Activated naive CD4-positive, alpha-beta T cell (primary cell): ENCODE measurements at places on chromosomes 11 and 22.

DNA sequence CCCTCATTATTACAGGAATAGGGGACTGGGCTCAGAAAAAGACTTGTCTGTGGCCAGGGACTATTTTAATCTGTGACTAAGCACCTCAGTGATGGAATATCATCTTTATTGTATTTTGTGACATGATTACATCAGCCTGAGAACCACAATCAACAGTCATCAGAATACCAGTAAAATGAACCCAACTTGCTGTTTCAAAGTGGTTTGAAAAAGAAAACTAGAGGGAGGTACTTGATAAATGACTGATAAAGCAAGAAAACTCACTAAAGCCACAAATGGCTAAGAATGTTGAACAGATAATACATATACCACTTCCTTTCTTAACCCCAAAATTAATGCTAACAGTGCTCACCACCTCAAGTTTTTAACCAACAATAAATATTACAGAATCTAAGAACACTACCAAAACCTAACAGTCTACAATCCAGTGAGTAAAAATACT, 155.7 kb downstream of the ATG16L2 start:
- no peak for DNase-seq

DNA sequence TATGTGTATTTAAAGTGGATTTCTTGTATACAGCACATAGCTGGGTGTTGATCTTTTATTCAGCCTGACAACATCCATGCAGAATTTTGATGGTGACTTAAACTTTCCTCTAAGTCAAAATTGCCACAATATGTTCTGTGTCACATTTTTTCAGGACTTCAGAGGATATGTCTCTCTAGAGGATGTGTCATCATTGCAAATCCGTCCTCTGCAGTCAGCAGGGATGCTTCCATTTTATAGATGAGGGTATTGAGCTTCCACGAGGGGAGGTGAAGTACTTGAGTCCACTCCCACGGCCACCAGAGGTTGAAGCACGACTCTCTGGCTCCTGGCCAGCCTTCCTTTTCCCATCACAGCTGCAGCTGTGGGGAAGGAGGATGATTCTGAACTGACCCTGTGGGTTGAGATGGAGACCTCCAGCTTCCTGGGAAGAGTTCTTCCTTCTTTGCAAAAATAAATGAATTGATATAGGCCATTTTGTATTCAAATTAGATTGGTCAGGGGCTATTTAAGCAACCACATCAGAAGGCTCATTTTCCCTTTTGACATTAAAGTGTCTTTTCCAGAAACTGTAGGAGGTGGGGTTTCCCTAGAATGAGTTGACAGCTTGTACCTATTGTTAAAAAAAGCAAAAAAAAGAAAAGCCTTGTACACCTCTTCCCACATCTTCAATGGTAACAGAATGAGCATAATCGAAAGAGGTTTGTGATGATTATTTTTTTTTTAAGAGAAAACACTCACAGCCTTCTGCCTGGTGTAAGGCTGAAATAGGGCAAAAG, 55.2 kb upstream of the MYEOV start:
- no peak for DNase-seq

DNA sequence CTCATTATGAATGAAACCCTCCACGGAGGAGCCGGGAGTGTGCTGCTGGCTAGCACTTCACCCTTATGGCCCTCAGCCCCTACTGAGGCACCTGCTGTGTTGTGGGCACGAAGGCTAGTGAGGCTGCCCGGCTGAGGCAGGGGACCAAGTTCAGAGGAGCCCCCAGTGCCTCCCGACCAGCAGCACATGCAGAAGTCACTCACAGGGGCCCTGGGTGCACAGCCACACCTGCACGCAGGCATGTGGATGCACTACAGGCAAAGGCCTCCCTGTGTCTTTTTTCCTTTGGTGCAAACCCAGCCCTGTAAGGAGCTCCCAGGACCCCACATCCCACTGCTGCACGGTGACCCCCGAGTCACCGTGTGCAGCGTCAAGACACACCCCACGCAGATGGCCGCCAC, 261.5 kb downstream of the BRD1 start:
- no peak for DNase-seq

DNA sequence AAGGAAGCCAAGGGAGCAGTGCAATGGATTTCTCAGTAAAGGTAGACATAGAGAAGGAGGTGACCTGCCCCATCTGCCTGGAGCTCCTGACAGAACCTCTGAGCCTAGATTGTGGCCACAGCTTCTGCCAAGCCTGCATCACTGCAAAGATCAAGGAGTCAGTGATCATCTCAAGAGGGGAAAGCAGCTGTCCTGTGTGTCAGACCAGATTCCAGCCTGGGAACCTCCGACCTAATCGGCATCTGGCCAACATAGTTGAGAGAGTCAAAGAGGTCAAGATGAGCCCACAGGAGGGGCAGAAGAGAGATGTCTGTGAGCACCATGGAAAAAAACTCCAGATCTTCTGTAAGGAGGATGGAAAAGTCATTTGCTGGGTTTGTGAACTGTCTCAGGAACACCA, 6.6 kb downstream of the TRIM22 start:
- no peak for DNase-seq

GRCh38 chr11:122769126-122769780, 69.0 kb upstream of the CRTAM start:
- no peak for DNase-seq

DNA sequence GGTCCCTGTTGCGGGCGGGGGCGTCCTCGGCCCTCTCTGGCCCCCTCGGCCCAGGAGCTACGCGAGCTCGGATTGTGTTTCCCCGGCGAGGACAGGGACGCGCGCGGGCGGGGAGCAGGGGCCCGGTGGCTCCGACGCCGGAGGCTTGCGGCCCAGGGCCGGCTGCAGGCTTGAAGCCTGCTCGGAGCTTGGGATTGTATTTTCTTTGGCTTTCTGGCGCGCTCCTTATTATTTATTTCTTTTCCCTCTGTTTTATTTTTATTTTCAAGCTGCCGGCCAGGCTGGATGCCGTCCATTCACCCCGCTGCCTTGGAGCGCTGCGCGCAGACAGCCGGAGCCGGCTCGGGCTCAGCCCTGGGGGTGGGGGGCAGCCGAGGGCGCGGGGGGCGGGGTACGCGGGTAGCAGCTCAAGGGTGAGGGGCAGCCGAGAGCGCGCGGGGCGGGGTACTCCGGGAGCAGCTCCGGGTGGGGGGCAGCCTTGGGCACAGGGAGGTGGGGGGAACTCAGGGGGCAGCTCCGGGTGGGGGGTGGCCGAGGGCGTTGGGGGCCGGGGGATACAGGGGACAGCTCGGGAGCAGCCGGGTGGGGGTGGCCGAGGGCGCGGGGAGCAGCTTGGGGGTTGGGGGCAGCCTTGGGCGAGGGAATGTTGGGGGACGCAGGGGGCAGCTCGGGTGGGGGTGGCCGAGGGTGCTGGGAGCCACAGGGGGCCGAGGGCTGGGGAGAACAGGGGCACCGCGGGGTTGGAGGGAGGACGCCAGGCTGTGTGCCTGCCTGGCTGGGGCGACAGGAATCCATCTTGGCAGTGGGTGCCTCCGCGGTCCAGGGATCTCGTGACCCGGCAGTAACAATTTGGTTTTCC, 42.7 kb downstream of the KCNJ1 start:
- no peak for DNase-seq

DNA sequence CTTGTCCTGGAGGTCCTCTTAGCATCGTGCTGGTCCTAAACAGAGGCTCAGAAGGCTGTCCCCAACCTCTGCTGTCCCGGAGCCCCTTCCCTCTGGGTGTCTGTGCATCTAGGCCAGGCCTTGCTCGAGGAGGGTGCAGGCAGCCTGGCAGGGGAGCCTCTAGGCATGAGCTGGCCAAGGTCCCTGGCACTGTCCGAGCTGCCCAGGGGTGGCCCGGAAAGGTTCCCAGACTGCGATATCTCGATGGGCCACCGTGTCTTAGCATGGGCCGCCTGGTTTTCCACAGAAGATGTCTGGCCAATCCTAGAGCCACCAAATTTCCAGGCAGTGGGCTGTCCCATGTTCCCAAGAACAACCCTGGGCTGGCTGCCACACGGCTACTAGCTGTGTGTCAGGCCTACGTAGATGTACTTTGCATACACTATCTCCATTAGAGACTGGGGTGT, 24.6 kb upstream of the SMIM38 start:
- DNase-seq: no peak

DNA sequence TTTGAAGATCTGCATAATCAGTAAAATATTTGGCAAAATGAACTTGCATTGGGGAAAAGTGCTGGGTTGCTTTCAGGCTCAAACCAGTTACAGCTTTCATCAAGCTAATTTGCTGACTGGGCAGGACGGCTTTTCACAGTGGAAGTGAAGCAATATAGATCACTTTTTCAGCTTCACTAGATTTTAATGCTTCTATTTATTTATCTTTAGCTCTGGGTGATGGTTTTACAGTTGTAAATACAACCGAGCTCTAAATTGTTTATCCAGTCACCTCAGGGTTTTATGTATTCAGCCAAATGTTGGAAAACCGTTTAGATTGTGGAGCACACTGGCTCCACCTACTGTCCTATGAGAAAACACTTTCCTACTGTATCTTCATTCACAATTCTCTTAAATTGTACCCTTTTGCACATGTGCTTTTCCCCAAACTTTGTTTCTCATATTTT, 58.2 kb downstream of the ACER3 start:
- DNase-seq: no peak

DNA sequence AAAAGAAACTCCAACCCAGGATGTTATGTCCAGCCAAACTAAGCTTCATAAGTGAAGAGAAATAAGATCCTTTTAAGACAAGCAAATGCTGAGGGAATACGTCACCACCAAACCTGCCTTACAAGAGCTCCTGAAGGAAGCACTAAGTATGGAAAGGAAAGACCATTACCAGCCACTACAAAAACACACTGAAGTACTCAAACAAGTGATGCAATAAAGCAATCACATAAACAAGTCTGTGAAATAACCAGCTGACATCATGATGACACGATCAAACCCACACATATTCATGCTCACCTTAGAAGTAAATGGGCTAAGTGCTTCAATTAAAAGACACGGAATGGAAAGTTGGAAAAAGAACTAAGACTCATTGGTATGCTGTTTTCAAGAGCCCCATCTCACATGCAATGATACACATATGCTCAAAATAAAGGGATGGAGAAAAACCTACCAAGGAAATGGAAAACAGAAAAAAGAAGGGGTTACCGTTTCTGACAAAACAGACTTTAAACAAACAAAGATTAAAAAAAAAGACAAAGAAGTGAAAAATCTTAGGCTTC, 82.5 kb downstream of the GAB4 start:
- no peak for DNase-seq
